Activated naive CD4-positive, alpha-beta T cell treated with Interleukin-2 at 50 U/mL for 16 hours (primary cell): ENCODE measurements at places on chromosomes 13 and 19.

GRCh38 chr19:28445826-28446225 is 767.1 kb downstream of the UQCRFS1 start:
- DNase-seq = no peak

GRCh38 chr13:59247171-59247570 is 916.6 kb downstream of the DIAPH3 start:
- DNase-seq = no peak

- DNase-seq = no peak
Measured at GRCh38 chr13:112976526-112976925, 7.5 kb downstream of the MCF2L start.

DNA sequence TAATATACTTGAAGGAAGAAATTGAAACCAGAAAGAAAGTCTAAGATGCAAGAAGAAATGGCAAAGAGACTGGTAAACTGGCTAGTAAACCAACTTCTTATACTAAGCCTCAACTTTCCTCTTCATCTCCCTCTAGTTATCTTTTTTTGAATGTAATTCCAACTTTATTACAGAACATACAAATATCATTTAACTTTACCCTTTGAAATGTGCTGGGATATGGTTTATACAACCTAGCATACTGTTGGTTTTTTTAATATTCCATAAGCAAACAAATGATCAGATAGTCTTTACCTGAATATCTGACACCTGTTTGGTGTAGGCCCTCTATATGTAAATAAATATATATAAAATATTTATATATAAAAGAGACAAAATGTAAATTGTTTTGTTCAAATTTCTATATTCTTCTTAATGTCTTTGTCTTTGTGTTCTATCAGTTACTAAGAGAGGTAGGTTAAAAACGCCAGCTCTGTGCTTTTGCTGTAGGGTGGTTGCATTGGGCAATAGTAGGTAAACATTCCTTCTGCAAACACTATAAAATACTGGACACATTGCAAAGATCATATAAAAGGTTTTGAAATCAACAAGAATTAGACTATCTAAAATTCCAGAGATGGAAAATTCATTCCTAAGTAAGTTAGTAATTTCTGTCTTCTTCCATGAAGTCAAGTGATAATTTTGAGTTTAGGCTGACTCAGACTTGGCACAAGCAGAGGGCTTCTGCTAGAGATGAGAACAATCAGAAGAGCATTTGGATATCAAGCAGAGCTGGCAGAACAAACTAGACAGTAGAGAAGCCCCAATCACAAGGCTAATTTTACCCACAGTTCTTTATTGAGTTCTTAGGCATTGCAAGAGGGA is 383.3 kb downstream of the RFC3 start:
- no peak for DNase-seq

- no peak for DNase-seq
Measured at GRCh38 chr19:2457394-2458037, 757 bp upstream of the LMNB2 start.

DNA sequence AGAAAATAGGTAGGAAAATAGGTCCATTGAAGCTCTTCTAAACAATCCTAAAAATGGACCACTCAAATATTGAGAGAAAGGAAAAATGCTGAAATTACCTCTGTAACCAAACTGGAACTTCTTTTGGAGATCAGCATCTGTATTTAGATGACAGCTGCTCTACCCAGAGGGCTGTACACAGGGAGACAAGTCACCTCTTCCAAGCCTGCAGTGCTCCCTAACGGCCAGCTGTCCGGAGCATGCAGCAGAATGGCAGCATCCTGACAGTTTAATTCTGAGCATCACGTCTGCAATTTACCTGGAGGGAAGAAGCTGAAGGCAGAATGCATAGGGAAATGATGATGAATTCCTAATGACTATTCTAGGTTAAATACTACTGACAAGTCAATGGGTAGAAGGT is 62.8 kb upstream of the DIAPH3 start:
- no peak for DNase-seq

GRCh38 chr13:39682310-39682709 is 26.8 kb downstream of the COG6 start:
- no peak for DNase-seq

GRCh38 chr13:73216381-73216831 is 157.6 kb downstream of the KLF5 start:
- no peak for DNase-seq

DNA sequence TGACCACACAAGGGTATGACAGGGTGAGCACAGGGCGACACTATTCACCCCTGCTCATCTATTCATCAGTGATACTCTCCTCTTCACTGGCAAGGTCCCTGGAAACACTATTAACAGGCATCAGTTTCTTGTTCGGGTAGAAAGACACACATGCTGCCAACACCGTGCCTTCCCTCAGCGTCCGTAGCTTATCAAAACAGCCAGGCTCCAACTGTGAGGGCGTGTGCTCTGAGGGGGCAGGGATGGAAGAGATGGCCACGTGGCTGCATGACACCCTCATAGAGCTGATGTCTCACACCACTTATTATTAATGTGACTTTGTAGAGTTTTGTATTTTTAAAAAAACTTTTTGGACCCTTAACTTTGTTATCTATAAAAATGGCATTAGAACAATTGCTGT is 160.3 kb downstream of the ITGBL1 start:
- DNase-seq = no peak

DNA sequence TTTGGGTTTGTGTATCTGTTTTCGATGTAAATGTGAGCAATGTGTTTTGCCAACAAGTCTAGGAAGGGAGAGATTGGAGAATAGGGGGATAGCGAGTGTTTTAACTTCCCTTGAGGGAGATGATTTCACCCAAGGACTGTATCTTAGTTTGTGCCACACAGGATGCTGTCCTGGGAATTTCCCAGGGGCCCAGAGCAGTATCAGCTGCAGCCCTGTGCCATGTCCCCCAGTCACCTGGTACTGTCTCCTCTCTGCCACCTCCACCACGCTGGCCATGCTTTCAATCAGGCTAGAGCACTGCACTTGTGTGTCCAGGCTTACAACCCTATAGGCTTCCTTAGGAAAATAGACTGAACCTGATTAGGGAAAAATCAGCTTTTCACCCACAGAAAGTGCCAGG is 40.1 kb upstream of the CLDN10 start:
- DNase-seq = no peak

GRCh38 chr19:18666317-18666716 is 17.2 kb upstream of the CRTC1 start:
- DNase-seq = no peak

DNA sequence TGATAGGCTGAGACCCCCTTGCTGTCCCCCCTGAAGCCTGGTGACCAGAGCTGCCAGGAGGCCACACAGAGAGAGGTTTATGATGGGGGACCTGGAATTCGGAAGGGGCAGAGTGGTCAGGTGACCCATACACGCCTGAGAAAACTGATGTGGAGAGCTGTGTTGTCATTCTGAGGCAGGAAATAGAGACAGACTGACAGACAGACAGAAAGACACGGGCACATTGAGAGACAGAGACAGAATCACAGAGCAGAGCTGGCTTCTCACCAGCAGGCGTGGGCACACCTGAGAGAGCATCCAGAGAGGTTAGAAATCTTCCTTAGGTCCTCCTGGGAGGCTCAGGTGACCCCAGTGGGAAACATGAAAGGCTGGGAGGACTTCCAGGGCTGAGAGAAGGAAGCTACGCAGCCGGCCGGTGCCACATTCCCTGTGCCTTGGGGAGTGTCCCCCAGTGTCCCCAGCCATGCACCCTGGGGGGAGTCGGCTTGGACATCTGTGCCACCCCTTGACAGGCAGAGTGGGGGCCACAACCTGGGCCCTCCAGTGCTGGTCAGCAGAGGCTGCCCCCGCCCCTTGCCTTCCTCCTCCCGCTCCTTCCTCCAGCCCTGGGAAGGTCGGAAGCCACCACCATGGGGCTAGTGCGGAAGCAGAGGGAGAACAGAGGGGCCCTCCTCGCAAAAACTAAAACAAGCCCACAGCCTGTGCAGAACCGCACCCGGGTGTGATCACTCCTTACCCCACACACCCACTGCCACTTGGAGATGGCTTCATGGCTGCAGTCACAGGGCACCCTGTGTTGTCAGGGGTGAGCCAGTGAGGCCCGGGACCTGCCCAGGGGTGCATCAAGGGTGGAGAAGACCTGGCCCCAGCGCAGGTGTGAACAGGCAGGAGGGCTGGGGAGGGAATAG is 2.2 kb downstream of the FFAR1 start:
- DNase-seq = no peak

- no peak for DNase-seq
Measured at GRCh38 chr13:75492389-75492788, 10.4 kb upstream of the TBC1D4 start.

DNA sequence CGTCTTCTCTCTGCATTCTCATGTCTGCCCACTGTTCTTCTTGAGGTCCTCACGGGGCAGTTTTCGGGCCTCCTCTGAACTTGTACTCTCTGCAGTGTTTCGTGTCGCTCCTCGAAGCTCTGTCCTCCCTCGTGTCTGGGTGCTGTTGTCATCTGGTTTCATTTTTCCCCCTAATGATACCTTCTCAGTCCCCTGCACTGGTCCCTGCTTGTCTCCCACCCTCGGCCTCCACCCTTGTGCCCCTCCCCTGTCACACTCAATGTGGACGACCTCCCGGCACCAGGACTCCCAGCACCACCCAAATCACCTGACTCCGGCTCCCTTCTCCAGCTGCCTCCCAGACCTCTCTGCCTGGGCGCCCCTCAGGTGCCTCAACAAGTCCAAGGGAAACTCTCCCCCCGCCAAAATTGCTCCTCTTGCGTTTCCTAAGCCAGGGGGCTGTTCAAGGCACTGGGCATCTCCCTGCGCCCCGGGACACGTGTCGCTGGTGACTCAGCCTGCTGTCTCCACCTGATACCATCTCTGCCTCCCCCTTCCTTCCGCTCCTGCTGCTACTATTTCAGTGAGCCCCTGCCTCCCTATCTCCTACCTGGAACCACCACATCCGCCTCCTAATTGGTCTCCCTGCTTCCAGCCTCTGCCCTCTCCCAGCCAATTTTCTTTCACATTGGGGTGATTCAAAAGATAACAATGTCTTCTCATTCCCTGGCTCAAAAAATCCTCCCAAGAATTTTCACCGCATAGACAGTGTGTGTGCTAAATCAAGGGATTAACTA is 49.5 kb downstream of the RFX2 start:
- DNase-seq = peak; percentile 55

DNA sequence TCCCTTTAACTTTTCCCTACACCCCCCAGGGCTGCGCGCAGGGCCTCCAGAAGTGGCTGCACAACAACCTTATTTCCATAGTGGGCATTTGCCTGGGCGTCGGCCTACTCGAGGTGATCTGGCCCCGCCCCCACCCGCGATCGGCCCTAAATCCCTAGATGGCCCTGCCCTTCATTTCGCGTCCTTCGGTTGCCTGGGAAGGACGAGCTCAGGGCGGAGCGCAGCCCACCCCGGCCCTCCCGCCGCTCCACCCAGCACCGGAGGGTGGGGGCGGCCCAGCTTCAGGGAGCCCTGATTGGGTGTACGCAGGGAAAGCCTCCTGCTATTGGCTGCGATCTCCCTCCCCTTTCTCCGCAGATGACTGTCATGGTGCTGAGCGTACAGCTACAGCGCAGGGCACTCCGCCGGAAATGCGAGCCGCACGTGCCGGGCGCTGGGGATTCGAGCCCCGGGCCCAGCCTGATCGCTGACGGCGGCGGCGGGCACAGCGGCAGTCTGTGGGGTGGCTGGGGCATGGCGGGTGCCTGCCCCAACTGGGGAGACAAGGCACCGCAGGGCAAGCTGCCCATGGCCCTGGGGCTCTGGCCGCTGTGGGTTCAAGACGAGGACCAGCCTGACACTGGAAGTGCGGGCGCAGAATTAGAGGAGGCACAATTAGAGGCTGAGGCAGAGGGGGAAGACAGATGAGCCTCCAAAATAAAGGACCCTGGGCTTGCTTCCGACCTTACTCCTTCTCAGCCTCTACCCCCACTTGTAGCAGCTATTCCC is 4.3 kb downstream of the CD37 start:
- DNase-seq = no peak

GRCh38 chr19:33673996-33674625 is 52.4 kb downstream of the CHST8 start:
- no peak for DNase-seq

DNA sequence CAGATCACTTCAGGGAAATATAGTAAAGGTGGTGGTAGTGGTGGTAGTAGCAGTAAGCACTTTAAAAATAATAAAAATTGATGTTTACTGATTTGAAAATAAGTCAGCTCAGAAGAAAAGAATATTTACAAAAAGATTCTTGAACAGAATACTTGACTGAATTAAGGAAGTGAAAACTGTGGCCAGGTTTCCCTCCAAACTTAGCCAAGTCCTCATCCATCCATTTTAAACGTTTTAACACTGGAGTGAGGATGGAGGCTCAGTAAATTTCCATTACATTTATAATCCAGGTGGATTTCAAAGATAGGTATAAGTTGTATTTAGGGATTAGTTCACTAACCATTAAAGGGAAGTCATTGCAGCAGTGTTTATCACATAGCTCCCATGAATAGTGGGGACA is 221.5 kb downstream of the RGCC start:
- no peak for DNase-seq

DNA sequence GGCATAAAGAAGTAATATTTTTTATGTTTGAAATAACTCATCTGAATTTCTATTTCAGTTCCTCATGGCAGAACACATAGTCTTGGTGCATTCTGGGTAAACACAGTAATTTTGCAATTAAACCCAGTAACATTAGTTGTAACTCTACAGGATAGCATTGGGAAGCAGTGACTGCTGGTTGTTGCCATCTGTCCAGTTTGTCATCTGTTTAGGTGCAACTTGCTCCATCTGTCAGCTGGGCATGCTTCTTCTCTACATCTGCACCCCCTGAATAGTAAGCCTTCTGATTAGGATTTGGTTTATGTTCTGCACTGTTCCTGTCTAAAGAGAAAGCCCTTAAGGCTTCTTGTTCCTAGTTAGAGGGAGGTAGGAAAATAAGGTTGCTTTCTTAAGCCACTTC is 63.5 kb upstream of the CSNK1A1L start:
- DNase-seq = no peak

DNA sequence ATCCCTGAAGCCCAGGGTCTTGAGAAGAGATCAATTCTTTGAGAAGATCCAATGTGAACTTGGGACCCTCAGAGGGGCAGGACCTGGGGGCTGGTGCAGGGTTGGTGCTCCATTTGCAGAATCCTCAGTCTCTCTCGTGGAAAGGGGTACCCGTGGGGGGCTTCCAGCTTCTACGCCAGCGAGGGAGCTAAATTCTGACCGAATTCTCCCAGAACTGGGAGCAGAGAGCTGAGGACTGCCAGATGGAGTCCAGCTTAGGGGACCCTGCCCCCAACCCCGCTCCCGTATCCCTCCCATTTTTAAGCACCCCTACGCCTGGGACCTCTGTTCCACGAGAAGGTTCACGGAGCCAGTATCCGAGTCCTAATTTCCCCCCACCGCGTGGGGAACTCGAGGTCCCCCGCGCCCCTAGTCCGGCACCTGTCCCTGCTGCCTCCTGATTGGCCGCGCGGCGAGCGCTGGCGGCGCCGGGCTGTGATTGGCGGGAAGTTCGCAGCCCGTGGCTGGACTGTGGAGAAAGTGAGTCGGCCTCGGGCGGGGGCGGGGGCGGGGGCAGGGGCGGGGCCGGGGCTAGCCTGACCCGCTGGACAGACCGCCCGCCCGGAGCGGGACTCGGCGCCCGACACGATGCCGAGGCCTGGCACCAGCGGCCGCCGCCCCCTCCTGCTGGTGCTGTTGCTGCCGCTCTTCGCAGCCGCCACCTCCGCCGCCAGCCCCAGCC is 4.4 kb upstream of the LTBP4 start:
- DNase-seq = no peak

GRCh38 chr13:110808138-110808537 is 94.6 kb downstream of the ING1 start:
- no peak for DNase-seq
